Glomerular endothelial cell (primary cell): ENCODE measurements at places on chromosomes 3 and 15. TPM values are rescaled to one million over a fixed set of nuclear protein-coding genes. Genes with fewer than 3 reads are reported as not detected.

Gene NPAP1
- not detected in 2 replicates for total RNA-seq

Gene ALG1L2
- total RNA-seq = not detected in 2 replicates

DNA sequence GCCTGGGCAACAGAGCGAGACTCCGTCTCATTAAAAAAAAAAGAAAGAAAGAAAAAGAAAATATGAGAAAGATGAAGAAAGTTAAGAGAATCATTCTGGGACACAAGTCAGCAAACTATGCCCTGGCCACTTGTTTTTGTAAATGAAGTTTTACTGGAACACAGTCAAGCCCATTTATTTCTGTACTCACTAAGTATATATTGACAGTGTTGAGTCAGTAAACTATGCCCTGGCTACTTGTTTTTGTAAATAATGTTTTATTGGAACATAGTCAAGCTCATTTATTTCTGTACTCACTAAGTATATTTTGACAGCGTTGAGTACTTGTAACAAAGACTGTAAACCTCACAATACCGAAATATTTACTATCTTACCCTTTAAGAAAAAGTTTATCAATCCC, 42.2 kb upstream of the SIN3A start:
- DNase-seq = no peak

DNA sequence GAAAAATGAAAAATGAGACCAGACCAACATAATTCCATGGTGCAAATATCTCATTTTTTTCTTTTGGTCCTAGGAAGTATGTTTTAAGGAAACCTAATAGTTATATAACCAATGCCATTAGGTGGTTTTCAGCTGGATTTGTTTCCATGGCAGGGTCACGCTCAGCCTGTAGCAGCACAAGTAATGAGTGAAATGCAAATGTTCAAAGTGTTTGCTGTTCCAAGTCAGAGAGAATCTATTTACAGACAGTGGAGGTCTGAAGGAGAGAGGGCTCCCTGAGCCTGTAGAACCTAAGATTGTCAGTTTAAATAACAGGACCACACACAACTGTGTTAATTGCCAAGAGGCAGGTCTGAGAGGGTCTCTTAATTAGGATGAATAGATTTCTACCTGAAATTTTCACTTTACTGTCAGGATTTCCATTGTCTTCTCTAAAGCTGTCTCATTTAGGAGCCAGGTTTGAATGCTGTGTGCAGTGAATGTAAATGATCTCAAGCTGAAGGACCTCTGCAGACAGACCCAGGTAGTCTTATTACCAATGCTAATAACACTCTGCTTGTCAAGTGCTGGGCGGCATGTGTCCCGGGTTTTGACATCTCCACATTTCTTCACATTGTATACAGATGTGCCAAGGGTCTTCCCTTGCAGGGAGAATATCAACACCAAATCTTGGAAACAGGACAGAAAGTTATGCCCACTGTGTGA, 317.3 kb upstream of the NECTIN3 start:
- no peak for DNase-seq

Gene MYRIP
- 1.9 and 2.3 TPM in 2 replicates for total RNA-seq

DNA sequence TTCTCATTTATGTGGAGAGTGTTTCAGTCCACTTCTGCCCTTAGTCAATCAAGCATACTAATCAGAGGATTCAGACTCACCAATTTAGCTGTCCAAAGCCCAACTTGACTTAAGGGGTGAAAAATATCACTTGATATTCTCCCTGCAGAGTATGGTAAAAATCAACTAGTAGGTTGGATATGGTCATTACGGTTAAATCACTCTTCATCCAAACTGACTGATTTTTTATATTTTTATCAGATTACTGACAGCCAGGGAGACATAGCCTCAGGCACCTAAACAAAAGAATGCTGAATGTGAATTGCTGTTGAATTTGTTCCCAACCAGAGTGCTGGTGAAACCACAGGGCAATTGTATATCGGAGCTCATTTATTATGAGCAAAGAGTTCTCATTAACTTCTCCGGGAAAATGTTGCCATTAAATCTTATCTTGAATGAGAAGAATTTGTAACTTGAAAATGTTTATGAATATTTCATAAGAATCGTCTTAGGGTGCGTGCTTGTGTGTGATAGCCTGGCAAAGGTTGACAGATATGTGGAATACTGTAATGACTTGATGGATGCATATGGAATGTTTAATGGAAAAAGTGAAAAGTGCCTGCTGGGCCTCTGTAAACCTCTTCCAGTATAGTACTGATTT, 411.2 kb downstream of the NAALADL2 start:
- no peak for DNase-seq

DNA sequence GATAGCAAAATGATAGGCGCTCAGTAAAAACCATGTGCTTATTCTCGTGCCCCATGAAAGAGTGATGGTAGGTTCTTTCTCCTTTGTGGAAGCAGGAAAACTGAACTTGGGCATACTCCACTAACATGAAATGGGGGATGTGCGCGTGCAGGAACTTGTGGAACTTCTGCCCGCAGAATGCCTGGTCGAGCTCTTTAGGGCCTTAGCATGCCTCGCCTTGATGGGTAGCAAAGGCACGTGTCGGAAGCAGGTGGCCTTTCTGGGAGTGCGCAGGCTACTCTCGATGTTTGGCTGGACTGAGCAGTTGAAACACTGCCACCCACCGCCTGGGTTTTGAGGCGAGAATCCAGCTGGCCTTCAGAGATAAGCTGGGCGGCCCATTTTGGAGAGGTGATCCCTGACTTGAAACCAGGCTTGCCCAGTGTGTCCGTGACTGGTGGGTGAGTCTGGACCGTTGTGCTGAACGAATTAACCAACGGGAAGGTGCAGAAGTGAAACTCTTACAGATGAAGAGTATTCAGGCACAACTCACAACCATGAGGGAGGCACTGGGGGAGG, 842 bp downstream of the PCCB start:
- peak; percentile 10 for DNase-seq

GRCh38 chr15:89770041-89770440, 6.1 kb upstream of the MESP2 start:
- DNase-seq = no peak

Gene RNU5B-1
- not detected in 2 replicates for total RNA-seq

DNA sequence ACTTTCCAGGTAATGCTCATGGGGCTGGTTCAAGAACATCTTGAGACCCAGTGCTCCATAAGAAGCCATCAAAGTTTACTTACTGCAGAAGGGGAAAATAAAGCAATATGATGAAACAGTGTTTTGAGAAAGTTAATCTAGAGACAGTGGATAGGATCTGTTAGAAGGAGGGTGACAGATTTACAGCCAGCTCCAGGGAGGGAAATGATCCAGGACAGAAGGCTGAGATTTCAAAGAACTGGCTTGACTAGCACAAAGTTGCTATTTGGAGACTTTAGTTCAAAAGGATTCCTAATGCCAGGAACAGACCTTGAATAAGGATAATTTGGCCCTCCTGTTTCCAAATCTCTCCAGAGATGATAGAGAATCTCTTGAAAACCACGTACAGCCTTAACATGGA, 166.5 kb upstream of the NECTIN3 start:
- DNase-seq = no peak

Gene CFAP91
- 0.10 and 0.70 TPM in 2 replicates for total RNA-seq

GRCh38 chr3:58858126-58858525, 191.6 kb upstream of the FAM3D start:
- no peak for DNase-seq

Gene PLOD2
- 79.1 and 122 TPM in 2 replicates for total RNA-seq

DNA sequence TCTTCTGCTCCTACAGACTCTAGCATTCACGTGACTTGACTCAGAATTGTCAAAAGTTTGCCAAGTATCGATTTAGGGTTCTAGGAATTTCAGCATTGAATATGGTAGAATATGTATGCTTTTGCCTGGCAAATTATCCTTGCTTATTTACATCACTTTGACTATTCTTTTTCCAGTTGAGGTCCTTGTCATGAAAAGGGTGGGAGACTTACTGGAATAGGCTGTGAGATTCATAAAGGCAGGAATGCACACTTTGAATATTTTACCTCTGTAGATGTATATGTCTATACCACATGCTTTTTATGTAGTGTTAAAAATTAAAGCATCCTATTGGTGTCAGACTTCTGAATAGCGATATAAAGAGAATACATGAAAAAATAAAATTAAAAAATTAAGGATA, 378.8 kb upstream of the RARB start:
- DNase-seq = no peak

DNA sequence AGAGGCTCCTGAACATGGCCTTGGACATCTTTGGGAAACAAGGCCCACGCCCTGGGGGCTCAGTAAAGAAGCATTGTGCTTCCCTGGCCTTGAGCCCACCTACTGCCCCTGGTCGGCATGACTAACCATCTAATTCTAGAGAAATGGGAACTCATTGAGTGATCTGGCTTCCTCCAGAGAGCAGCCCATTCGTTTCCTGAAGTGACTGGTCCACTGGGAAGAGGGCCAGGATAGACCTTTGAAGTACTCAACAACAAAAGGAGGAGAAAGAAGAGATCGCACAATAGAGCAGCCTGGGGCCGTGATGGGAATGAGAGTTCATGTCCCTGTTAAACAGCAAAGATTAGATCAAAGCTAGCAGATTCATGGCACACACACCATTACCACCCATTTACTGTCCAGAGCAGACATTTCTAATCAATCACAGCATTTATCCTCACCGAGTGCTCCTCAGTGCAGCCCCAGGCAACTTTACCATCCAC, 514.4 kb upstream of the PROK2 start:
- peak; percentile 85 for DNase-seq

GRCh38 chr3:4595710-4596113, 102.6 kb downstream of the ITPR1 start:
- DNase-seq = no peak

Gene SLC24A5
- total RNA-seq = not detected in 2 replicates

Gene FHIT
- 0.48 and 8.1 TPM in 2 replicates for total RNA-seq

DNA sequence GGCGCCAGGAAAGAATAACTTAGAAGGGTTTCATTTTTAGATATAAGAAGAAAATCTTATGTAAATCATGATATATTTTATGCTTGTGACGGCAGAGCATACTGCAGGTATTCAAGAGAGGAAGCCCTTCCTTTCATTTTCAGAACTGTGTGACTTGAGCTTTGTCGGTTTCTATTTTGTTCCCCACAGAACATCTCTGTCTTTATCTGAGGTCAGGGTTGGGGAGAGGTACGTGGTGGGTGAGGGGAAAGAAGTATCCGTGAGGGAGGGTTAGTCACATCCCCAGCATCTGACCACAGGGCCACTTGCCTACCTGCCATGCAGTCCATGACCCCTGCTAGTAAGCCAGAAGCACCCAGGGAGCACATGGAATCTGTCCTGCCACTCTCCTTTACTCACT, 126.5 kb downstream of the DGKG start:
- no peak for DNase-seq

Gene KLF15
- 0.05 and 0.47 TPM in 2 replicates for total RNA-seq

- no peak for DNase-seq
Observed at GRCh38 chr15:79724804-79725203, 172.0 kb downstream of the MTHFS start.

Gene LINGO1
- total RNA-seq = 0.18 TPM in 1 of 2 replicates, not detected in the other

- DNase-seq = no peak
Observed at GRCh38 chr3:182414586-182414985, 378.7 kb upstream of the ATP11B start.

GRCh38 chr3:50450209-50450921, 53.1 kb downstream of the CACNA2D2 start:
- DNase-seq = no peak

GRCh38 chr15:34709866-34710265, 44.9 kb downstream of the GJD2 start:
- no peak for DNase-seq

Gene GDPGP1
- total RNA-seq = 12.4 and 16.4 TPM in 2 replicates

Gene SEMA5B
- total RNA-seq = not detected in 2 replicates

Gene ITIH4
- total RNA-seq = 0.29 TPM in 1 of 2 replicates, not detected in the other

- DNase-seq = no peak
Observed at GRCh38 chr15:42154212-42154941, 2.1 kb downstream of the PLA2G4F start.

DNA sequence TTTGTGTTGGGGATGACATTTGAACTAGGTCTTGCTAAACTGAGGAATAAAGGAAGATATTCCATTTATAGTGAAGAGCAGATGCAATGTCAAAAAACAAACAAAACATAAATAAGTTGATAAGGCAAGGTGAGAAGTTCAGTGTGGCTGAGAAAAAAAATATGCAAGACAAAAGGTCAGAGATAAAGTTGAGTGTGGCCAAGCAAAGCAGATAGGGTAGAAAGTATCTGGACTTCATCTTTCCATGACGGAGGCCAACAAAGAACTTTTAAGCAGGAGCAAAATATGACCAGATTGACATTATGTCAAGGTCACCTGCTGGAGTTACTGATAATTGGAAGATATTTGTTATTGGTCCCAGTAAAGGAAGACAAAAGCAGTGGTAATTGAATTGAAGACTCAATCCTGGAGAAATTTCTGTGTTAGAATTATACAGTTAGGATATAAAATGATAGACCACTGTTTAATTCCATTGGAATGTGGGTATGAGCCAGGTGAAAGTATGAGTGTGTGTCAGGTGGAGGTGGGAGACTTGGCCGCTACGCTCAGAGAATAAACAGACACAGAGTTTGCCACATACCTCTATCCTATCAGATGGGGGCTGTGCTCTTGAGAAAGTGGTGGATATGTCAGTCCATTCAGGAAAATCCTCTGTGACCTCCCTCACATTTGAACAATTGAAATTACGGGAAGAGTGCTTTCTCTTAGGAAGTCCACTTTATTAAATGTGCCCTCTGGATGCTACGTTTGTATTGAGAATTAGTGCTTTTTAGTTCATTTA, 28.1 kb downstream of the ADIPOQ start:
- DNase-seq = no peak

Gene EPHA3
- 0.34 and 1.1 TPM in 2 replicates for total RNA-seq

Gene SENP8
- 1.4 and 2.5 TPM in 2 replicates for total RNA-seq

GRCh38 chr15:86267892-86268291, 188.2 kb downstream of the AGBL1 start:
- no peak for DNase-seq

Gene ZPLD1
- 0.10 TPM in 1 of 2 replicates, not detected in the other for total RNA-seq

GRCh38 chr3:194449913-194450312, 36.9 kb downstream of the ATP13A3 start:
- no peak for DNase-seq

DNA sequence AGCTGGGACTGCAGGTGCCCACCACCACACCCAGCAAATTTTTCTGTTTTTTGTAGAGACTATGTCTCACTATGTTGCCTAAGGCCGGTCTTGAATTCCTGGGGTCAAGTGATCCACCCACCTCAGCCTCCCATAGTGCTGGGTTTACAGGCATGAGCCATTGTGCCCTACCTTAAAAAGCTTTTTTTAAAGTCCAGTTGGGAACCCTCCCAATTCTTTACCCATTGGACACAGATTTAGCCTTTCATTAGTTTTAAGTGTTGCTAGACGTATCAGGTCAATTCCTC, 1.7 kb upstream of the DENND4A start:
- DNase-seq = no peak

Gene CFAP161
- total RNA-seq = 1.0 and 1.4 TPM in 2 replicates

- no peak for DNase-seq
Observed at GRCh38 chr3:52120556-52121463, 33.4 kb downstream of the POC1A start.

Gene HYKK
- total RNA-seq = 1.2 and 3.0 TPM in 2 replicates
